ENCODE measurements at places on chromosomes 6 and 20.

DNA sequence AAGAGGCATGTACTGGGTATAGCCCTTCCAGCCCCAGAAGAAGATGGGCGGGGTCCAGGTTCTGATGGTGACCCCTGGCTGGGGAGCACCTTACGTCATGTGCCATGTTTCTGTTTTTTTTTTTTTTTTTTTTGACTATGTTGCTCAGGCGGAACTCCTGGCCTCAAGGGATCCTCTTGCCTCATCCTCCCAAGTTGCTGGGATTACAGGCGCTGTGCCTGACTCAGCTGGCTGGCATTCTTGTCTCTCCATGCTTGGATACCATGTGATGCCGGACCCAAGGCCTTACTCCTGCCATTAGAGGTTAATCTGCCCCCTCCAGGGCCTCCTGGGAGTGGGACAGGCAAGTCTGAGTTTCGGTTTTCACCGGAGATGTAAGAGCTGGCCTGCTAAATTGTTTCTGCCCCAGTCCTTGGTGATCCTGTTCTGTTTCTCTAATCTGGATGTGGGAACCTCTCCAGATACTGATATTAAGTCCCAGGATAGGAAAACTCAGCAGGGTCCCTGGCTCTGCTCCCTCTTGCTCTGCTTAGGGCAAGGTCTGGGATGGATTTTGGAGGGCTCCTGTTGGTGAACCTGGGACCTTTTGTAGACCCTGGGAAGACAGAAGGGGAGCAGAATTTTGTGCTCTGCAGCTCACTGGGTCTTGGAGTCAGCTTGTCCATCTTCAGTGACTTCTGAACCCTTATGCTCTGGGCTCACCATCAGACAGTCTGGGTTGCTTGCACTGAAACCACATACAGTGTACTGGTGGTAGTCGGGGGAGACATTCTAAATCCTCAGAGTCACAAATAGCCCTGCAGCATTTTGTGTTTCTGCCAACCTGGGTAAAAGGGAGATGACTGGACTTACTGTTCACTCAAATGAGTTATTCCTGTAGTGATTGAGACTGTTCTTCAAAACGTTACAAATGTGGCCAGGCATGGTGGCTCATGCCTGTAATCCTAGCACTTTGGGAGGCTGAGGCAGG lies 45.1 kb downstream of the PTK7 start:
- DNase-seq, result no peak

GRCh38 chr6:165052561-165053480 lies 256.6 kb downstream of the C6orf118 start:
- DNase-seq, result no peak

GRCh38 chr6:155165029-155165710 lies 98.6 kb upstream of the CLDN20 start:
- DNase-seq, result no peak

DNA sequence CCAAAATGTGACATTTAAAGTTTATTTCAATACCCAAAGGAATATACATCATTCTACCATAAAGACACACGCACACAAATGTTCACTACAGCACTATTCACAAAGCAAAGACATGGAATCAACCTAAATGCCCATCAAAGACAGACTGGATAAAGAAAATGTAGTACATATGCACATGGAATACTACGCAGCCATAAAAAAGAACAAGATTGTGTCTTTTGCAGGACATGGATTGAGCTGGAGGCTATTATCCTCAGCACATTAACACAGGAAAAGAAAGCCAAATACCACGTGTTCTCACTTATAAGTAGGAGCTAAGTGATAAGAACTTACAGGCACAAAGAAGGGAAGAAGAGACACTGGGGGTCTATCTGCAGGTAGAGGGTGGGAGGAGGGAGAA lies 22.4 kb downstream of the ATP9A start:
- DNase-seq, result no peak

- DNase-seq, result no peak
Measured at GRCh38 chr6:34491091-34491430, 25.2 kb downstream of the PACSIN1 start.

DNA sequence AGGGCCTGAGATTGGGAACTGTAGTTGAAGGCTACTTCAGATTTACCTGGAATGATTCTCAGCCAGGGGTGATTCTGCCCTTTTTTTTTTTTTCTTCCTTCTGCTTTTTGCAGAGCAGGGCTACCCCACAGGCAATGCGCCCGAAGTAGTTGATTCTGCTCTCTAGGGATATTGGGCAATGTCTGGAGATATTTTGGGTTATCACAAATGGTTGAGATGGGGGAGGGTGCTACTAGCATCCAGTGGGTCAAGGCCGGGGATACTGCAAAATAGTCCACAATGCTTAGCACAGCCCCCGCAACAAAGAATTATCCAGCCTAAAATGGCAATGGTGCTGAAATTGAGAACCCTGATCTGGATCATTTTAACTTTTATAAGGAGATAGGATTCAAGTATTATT lies 71.2 kb upstream of the ZMYND8 start:
- DNase-seq, result no peak

DNA sequence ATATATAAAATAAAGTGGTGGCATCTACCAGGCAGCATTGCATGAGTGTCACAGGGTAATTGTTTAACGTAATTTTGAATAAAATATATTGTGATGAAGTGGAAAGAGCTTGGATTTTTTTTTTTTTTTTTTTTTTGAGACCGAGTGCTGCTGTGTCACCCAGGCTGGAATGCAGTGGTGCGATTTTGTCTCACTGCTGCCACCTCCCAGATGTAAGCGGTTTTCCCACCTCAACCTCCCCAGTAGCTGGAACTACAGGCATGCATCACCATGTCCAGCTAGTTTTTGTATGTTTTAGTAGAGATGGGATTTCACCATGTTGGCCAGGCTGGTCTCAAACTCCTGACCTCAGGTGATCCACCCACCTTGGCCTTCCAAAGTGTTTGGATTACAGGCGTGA lies 81.1 kb upstream of the SMIM8 start:
- DNase-seq, result no peak

DNA sequence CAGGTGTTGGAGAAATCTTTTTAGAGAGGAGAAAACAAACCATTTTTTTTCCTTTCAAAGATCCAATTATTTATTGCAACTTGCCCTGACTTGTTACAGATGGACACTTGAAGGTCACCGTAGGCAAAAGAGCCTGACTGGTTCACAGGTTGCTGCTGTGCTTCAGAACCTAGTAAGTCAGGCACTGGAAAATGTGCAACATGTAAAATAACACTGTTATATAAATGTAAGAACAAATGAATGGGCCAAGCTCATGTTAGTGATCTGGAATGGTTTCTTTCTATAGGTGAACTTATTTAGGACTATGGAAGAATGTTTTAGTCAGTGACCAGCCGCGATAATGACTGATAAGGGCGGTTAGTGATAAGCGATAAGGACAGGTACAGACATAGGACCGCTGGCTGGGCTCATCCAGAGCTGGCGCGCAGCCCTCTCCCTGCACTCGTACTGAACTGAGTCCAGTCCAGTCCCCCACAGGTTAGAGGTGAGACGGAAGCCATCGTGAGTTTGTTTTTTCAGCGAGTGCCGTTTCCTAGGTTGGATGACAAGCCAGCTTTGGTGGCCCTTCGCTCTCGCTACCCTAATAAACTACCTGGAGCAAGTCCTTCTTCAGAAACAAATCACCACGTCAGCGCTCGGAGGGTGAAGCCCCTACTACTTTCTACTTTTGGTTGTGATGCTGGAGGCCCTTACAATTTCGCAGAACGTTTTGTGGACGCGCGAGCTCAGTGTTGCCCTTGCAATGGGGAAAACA lies 94.4 kb upstream of the PRDM1 start:
- DNase-seq, result peak; percentile 29

DNA sequence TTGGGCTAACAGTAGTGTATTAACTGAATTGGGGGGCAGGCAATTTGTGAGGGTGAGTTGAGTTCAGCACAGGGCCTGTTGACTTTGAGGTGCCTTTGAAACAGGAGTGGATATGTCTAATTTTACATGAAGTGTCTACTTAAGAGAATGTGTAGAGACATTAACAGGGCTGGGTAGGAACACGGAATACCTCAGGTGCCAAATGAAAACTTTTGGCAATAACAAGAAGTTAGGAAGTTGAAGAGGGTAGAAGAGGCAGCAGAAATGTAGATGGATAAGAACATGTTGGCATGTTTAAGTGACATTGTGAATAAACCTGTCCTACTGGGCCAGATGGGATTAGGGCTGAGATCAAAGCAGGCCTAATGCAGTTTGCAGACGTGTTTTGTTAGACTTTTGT lies 117.0 kb downstream of the SLC16A10 start:
- DNase-seq, result no peak

DNA sequence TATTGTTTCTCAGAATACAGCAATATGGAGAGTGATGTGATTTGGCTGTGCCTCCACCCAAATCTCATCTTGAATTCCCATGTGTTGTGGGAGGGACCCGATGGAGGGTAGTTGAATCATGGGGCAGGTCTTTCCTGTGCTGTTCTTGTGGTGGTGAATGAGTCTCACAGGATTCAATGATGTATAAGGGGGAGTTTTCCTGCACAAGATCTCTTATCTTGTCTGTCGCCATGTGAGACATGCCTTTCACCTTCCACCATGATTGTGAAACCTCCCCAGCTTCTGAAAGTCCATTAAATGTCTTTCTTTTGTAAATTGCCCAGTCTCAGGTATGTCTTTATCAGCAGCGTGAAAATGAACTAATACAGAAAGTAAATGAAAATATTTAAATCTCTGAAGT lies 234.8 kb upstream of the TENT5A start:
- DNase-seq, result no peak

- no peak for DNase-seq
Measured at GRCh38 chr20:1757606-1758512, 100.3 kb upstream of the SIRPG start.

DNA sequence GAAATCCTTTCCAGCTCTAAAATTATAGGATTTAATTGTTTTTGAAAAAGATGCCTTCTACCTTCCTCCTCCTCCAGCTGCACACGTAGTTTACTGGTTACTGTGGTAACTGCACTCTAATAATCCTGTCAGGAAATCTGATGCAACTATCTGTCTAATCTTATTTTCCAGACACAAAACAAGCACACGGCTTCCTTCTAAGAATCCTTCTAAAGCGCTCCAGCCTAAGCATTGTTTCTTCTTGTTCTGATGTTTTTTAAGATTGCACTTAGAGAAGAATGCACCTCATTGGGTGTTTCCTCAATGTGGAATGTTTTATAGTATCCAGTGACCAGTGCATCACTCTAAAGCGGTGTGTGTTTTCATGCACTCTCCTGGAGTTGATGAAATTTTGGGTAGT lies 63.6 kb downstream of the CARMIL1 start:
- DNase-seq, result no peak

- no peak for DNase-seq
Measured at GRCh38 chr6:25054469-25054868, 118.7 kb upstream of the RIPOR2 start.

DNA sequence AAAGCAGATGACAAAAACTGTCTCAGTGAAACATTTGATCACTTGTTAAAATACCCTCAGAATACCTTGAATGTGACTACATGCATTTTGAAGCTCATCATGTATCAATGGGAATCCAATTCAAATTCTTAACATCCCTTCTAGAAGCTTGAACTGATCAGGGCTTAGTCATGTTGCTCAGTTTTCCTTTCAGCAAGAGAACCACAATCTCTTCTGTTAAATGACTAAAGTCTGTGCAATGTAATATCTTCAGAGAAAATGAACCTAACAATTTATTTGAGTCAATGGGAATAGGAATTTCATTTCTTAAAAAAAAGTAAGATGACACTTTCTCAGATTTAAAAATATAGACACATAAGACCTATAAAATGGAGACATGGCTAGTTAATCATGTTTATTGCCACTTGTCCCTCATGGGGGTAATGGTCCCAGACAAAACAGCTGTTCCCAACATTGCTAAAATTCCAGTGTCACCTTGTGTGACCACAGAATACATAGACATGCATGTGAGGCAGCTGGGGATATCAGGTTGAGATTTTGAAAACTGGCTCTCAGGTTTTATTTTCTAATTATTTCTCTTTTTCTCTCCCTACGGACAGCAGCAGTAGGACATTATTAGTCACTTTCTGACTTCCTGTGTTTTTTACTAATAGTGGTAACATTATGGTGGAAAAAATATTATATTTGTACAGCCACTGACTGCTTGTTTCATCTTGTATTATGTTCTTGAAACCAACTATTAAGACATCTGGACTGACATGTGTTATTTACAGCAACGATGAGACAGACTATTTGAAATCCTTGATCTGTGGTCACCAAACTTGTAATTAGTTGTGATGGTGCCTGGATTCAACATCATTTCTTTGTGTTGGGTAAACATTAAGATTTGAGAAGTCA lies 192.5 kb downstream of the COL9A1 start:
- no peak for DNase-seq

DNA sequence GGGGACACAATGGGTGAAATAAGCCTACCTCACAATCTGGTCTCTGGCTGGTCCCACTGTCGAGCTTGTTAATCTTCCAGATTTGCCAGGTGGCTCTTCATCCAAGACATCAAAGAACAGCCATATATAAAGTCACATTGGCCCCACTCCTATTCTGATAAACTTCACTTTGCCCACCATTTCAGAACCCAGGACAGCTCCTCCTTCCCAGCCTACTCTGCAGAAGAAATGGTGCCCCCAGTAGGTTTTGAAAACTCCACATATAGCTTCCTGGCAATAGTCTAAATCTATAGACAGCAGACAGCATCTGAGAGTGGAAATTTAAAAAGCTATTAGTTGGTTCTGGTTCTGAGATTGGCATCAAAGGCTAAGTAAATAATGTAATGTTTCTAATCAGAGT lies 143.1 kb upstream of the PCSK2 start:
- DNase-seq, result no peak

DNA sequence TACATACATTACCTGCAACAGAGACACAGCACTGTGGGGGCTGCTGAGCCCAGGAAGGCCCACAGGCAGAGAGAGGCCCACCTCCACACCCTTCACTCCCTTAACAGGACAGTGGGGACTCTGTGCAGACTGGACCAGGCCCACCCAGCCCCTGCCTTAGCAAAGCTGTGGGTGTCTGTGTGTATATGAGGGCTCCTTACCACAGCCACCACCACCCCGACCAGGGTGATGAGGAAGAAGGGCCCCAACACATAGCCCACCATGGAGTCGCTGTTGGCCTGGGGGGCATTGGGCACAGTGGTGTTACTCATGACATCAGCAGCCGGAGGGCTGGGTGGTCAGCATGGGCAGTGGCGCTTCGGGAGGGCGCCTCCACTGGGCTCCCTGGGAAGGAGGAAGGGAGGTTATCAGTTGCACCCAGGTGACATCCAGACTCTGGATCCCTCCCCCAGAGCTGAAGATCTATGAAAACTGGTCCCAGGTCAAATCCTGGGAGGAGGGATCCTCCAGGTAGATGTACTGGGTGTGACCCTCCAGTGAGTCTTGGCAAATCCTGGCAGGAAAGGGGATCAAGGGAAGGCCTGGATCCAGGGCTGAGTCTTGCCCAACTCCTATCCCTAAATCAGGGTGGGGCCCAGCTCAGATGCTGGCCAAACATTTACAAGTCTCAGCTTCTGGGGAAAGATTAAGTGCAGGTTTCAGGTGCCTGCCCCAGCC lies 1.2 kb downstream of the SMIM29 start:
- DNase-seq, result no peak

GRCh38 chr6:90131614-90132423 lies 164.8 kb downstream of the BACH2 start:
- no peak for DNase-seq

- no peak for DNase-seq
Measured at GRCh38 chr20:25525867-25526266, 59.5 kb downstream of the NINL start.

GRCh38 chr6:131551902-131552301 lies 21.1 kb upstream of the ARG1 start:
- no peak for DNase-seq

Data from CD4-positive, alpha-beta T cell treated with Interferon gamma for 1 hour (primary cell).